ENCODE measurements at places on chromosomes 3 and 15.

- DNase-seq, result no peak
Observed at GRCh38 chr15:48313216-48313615, 18.0 kb upstream of the DUT start.

DNA sequence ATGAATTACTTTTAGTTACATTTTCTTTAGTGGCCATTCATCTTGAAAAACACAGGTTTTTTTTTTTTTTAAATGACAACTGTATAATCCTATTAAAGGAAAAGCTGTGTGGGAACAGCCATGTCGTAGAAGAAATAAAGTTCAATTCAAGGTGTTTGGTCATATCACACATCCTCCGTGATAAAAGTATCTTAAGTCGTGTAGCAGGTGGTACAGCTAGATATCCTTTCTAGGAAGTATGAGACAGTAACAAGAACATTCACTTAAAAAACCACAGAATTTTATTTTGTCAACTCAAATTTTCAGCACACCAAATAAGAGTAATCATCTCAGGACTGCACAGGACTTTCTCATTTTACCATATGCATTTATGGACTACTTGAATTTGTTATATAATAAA is 16.1 kb downstream of the ZDHHC23 start:
- no peak for DNase-seq

DNA sequence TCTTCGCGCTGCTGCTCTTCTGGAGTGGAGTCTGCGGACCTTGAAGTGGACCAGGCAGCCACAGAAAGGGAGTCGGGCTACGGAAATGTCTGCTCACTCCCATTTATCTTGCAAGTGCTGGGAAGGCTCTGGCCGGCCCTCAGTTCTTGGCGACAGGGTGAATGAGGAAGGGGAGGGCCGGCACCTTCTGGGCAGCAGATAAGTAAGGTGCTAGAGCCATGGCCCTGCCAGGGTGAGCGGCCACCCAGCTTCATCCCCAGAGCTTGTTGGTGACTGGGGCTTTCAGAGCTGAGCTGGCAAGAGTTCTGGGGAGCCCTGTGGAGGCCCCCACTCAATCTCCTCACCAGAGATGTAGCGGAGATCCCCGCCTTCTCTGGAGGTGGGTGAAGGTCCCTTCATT is 103.5 kb downstream of the ASB7 start:
- no peak for DNase-seq

DNA sequence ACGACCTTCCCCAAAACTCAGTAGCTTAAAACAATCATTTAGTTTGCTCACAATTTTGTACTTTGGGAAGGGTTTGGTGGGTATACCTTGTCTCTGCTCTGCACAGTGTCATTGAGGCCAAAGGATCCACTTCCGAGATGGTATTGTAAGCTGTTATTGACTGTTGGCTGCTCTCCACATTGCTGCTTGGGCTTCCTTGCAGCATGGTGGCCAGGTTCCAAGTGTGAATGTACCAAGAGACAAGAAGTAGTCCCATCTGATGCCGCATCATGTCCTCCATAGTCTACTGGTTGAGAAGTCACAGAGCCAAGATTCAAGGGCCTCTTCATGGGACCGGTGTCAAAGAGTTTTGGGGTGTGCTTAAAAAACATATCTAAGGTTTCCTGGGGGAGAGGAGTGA is 268.5 kb downstream of the PLCL2 start:
- DNase-seq, result no peak

DNA sequence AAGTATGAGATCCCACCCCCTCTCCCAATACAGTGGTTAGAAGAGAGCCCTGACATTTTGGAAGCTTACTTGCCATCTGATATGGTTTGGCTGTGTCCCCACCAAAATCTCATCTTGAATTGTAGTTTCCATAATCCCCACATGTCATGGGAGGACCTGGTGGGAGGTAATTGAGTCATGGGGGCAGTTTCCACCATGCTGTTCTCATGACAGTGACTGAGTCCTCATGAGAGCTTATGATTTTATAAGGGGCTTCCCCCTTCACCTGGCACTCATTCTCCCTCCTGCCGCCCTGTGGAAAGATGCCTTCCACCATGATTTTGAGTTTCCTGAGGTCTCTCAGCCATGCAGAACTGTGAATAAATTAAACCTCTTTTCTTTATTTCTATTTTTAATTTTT is 28.8 kb upstream of the HES1 start:
- peak; percentile 81 for DNase-seq

GRCh38 chr3:168552251-168552650 is 456.5 kb upstream of the GOLIM4 start:
- no peak for DNase-seq

DNA sequence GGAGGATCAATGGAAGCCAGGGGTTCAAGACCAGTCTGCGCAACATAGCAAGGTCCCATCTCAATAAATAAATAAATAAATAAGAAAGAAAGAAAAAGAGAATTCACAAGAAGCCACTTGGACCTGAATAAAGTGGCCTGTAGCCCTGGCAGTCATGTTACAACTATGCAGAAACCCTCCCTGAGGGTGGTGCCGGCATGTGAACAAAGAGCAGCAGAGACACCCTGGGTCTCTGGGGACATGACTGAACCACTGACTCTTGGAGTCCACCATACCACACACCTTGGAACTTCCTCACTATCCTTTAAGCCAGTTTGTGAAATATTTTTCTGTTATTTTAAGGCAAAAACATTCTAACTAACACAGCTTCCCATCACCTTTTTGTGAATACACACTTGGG is 93.0 kb downstream of the MEIS2 start:
- no peak for DNase-seq

DNA sequence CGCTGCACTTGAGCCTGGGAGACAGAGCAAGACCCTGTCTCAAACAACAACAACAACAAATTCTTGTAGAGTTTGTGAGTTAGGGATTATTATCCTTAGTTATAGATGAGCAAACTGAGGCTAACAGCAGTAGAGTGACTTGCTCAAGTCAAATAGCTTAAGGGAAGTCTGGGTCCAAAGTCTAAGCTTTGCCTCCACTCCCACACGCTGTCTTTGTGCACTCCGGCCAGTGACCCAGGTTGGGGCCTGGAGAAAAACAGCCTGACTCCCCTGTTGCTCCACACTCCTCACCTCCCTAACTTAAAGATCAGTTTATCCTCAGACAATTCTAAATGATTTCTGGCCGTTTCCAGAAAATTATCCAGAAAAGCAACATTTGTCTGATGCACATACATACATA is 9.2 kb upstream of the SIN3A start:
- no peak for DNase-seq

DNA sequence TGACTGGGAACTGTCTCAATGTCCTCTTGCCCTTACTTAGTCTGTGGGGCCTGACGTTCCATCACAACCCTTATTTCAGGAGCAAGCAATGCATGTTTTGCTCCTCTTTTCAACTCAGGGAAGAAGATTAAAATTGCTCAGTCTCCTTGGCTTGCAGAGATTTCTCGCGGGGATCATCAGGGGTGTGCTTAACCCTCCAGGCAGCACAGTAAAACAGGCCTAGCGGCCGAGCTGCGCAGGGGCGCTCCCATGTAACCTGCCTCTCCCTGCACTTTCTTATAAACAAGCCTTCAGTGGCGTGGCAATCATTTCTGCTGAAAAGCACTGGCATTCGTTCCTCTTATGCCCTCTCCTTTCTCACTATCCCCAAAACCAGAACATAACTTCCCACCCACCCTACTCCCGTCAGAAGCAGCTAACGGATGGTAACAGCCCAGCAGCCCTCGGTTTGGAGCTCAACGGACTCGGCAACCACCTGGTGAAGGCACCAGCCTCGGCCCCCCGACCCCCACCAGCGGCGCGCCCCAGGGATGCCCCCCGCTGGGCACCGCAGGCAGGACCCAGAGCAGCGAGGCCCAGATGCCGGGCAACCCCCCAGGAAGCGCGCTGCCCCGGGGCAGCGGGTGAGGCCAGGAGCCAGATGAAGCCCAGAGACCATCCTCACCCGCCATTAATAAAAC is 1.1 kb downstream of the MCF2L2 start:
- no peak for DNase-seq

GRCh38 chr3:4323246-4324027 is 20.3 kb downstream of the SETMAR start:
- no peak for DNase-seq

DNA sequence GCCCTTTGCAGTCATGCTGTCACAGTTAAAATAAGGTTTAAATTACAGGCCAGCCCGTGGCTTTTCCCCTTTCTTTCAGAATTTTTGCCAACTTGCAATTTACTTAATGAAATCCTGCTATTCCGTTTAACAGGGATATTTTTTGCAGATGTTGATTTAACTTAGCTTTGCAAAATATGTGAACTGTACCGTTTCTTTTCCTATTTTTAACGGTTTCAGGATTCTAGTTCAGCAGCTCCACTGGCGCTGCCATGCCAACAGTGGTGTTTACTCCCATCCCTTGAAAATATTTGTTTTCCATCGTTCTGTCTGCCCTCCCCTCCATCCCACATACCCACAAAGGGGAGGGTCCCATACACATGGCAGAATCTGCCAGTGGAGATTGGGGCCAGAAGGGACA is 54.3 kb downstream of the SMAD6 start:
- no peak for DNase-seq

GRCh38 chr15:89704411-89704810 is 13.8 kb downstream of the WDR93 start:
- DNase-seq, result no peak

DNA sequence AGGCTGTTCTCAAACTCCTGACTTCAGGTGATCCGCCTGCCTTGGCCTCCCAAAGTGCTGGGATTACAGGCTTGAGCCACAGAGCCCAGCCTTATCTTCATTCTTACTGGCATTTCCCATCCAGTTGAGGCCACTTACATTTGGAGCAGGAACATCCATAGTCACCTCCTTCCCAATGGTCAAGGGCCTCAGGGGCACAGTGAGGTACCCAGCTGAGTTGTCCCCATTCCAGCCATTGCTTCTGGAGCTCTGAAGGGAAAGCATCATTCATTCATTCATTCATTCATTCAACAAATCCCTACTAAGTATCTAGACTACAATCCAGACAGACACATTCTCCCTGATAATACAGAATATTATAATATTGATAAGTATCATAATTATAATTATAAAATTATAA is 12.2 kb downstream of the PLA2G4D start:
- DNase-seq, result no peak

GRCh38 chr3:190193210-190193609 is 72.5 kb upstream of the P3H2 start:
- DNase-seq, result no peak

Data from inflammatory macrophage treated with lipopolysaccharide for 1 hour (primary cell).